B cell (primary cell): ENCODE measurements at places on chromosomes 6 and 20.

- DNase-seq, result no peak
Observed at GRCh38 chr20:3846378-3846739, 275 bp upstream of the MAVS start.

GRCh38 chr6:41437604-41438003 lies 102.2 kb downstream of the NCR2 start:
- DNase-seq, result no peak

DNA sequence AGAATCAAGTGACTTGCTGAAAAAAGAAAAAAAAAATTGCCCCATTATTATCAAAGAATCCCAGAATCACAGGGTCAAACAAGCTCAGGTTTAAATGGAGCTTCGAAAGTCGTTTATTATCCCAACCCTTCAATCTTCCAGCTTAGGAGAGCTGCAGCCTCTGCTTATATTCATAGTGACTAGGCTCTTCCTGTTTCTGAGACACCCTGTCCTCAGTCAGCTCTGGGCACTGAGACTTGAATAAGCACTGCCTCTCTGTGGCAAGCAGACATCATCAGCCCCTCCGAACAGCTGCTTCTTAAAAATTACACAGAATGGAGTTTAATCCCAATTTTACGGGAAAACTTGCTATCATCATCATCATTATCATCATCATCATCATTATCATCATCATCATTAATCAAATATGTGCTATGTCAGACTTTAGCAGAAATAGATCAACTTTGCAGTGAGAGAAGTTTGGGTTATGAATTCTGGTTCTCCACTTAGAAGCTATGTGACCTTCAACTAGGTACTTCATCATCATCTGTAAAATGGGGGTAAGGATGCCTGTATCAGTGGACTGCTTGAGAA lies 614.0 kb upstream of the SYNCRIP start:
- DNase-seq, result no peak

DNA sequence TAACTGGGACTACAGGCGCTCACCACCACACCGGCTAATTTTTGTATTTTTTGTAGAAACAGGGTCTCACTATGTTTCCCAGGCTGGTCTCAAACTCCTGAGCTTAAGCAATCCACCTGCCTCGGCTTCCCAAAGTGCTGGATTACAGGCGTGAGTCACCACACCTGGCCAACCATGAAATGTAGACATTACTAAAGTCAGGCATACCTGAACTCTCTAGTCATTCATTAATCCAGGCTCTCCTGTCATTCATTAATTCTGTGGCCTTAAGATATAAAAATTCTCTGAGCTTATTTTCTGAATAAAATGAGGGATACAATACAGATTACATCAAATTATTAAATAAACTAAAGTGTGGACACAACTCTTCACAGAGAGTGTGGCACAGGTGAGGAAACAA lies 159.7 kb downstream of the GMDS start:
- no peak for DNase-seq

GRCh38 chr6:157877573-157878438 lies 54.8 kb downstream of the SNX9 start:
- no peak for DNase-seq

GRCh38 chr6:80725156-80725930 lies 618.9 kb downstream of the BCKDHB start:
- no peak for DNase-seq

- no peak for DNase-seq
Observed at GRCh38 chr6:11213422-11214021, 18.9 kb downstream of the NEDD9 start.

DNA sequence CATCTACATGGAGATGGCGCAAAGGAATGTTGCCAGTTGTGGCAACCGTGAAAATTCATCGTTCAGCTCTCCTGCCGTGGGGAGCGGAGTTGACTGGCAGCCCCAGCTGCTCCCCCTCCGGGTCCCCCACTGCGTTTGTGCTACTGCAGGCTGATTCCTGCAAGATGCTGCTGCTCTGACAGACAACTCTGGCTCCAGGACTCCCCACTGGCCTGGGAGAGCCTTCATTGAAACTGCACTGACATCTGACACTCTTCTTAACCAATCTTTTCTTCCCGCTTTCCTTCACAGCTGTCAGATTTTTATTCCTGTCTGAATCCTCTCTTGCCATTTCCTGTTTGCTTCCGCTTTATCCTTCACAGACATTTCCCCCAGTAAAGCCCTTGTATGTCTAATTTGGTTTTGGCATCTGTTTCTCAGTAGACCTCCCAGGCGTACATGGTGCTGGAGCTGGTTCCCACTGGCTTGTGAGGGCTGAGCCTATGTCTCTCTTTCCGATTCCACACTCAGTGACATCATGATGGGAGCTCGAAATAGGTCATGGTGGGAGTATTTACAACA lies 9.5 kb upstream of the ATRN start:
- no peak for DNase-seq

- DNase-seq, result no peak
Observed at GRCh38 chr6:63785006-63785405, 149.4 kb downstream of the PHF3 start.

GRCh38 chr6:69848552-69848951 lies 17.8 kb upstream of the COL19A1 start:
- DNase-seq, result no peak
